ENCODE measurements at places on chromosomes 12 and 14.
A peak's percentile ranks its signal among the peaks of the same experiment; 100 is the strongest.

DNA sequence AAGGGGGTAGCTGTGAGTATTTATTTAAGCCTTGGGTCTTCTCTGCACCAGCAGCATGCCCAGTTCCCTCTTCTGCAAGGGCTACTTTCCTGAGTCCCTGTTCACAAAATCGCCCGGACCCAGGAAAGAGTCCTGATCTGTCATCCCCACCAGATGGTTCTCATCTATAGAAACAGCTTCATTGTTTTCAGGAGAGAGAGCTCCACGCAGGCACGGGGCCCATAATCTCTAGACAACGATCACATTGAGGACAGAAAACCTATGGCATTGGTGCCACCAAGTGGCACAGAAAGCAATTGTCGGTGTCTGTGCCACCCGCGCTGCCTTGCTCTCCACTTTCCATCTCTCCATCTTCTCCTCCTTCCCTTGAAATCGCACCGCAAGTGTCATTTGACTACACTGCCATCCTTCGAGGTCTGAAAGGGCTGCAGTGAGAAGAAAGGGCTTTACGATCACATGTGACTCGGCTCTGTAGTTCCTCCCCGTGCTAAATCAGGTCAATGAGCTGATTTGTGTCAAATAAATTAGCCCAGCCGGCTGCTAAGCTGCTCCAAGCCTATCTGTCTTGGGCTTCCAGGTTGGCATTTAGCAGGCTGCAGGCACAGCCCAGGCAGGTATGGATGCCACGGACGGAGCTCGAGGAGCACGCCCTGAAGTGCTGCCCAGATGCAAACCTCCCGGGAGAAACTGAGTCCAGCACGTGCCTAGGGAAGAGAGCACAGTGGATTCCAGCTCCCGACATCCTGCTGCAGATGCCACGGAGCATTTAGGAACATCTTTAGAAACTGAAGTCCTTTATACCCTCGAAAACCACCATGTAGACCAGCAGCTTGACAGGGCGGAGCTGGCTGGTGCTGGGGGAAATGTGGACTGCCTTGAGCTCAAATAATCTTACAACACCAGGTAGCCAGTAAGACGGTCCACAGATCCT, 28.8 kb downstream of the SPRING1 start:
- peak; percentile 76 for DNase-seq

DNA sequence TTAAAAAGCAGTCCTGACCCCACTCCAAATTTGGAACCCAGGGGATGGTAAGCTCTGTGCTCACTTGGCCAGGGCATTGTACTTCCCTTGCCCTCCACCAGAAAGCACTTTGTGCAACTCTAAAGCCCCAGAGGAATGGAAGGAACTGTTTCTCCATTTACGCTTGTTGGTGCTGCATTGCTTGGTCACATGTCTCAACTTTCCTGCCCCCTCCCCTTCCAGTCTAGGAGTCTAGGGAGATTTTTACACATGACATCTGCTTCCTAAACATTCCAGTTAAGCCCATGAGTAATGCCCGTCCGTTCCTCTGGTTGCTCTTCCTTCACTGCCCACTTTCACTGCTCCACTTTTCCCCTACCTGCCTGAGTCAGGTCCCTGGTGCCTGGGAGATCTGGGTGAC, 92.6 kb upstream of the MAP1LC3B2 start:
- no peak for DNase-seq

- DNase-seq: no peak
Measured at GRCh38 chr12:94245631-94246383, 97.4 kb downstream of the PLXNC1 start.

DNA sequence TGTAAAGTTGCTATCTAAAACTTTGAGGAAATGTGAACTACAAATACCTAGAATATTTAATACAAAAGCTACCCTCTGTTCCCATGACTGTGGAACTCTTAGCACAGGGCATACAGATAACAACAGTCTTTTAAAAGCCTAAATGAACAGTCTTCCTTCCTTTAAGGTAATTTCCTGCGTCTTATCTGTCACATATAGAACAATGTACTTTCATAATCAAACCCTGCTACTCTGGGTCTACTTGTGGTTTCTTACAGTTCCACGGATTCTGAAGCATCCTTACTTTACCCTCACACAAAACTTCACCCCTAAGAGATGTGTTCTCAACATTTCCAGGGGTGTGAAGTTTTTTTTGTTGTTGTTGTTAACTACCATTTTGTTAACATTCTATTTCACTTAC, 5.1 kb downstream of the PKP2 start:
- DNase-seq: no peak

DNA sequence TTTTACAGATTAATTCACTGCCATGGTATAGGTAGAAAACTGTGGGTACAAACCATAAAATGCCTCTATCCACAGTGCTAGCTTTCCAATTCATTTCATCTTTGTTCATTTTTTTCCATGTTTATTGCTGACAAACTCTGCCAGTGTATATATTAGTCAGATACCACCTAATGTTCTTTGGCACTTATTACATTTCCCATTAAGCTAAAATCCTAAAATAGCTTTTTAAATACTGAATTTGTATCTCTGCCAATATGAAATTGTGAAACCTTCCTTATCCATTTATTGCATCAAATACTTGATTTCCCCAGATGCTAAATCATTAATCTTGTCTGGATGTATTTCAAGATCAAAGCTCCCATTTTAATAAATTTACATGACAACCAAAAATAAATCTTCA, 150.1 kb upstream of the FSCB start:
- DNase-seq: no peak

DNA sequence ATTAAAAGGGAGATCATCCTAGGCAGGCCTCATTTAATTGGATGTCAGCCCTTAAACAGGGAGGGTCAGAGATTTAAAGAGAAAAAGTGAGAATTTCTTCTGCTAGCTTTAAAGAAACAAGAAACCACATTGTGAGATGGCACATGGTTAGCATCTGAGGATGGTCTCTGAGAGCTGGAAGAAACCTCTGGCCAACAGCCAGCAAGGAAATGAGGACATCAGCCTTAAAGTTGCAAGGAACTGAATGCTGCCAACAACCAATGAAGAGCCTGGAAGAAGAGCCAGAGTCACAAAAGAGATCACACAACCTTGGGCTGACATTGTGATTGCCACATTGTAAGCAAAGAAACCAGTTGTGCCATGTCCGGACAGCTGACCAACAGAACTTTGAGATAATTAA, 17.5 kb upstream of the FAR2 start:
- DNase-seq: no peak

DNA sequence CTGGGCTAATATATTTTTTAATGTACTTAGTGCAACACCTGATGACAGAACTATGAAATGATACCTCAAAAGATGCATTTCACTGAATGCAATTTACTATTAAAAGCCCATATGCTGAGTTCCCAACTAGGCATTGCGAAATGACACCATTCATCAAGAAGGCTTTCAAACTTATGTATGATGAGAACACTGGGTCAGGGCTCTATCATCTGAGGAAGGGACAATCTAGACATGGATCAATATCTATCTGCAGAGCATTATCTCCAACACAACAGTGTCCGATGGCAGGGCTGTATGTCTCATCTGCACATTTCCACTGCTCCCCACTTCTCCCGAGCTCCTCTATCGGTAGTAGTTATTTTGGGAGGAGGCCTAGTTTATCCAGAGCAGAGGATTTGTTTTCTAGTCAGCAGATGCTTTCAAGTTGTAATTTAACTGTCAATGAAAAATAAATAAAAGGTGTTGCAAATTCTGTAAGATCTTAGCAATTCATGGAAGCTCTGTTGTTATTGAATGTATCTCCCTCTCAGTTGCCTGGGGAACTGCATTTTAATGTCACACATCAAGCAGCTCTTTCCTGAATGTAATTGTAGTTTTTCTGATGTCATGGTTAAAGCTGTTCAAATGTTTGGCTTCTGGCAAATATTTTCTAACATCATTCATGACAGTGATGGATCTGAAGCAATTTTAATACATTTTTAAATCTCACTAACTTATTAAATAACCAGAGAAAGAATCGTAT, 7.4 kb upstream of the GCH1 start:
- DNase-seq: no peak

Measured in nucleus accumbens (tissue), 56 donors.